Breast epithelium (tissue), 4 donors: ENCODE measurements at places on chromosomes 6 and 20. TPM values are rescaled to one million over a fixed set of nuclear protein-coding genes. Genes with fewer than 3 reads are reported as not detected.

DNA sequence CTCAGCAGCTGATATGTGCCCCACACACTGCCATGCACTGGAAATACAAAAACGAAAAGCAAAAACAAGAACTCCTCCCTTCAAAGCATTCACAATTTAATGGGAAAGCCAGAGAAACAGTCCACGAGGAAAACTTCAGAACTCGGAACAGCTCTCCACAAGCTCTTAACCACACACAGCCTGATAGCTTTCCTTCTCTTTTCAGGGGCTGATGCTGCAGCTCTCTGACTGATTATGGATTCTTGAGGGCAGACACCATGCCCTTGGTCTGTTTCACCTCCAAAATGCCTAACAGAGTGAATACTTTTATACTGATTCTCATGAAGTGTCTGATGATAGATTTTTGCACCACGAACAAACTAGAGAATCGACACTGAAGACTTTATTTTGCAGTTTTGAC is 282.1 kb downstream of the CD83 start:
- no peaks in the 10 kb centered on the region for H3K36me3 ChIP-seq
- no peaks in the 10 kb centered on the region for H3K27me3 ChIP-seq
- DNase-seq = no peak
- no peaks in the 10 kb centered on the region for H3K4me1 ChIP-seq

GRCh38 chr20:12161734-12162133 is 244.0 kb downstream of the BTBD3 start:
- no peaks in the 10 kb centered on the region for H3K4me1 ChIP-seq
- no peak overlapping the region for H3K27ac ChIP-seq
- no peaks in the 10 kb centered on the region for H3K36me3 ChIP-seq
- no peak for DNase-seq
- H3K27me3 ChIP-seq = no peaks in the 10 kb centered on the region

DNA sequence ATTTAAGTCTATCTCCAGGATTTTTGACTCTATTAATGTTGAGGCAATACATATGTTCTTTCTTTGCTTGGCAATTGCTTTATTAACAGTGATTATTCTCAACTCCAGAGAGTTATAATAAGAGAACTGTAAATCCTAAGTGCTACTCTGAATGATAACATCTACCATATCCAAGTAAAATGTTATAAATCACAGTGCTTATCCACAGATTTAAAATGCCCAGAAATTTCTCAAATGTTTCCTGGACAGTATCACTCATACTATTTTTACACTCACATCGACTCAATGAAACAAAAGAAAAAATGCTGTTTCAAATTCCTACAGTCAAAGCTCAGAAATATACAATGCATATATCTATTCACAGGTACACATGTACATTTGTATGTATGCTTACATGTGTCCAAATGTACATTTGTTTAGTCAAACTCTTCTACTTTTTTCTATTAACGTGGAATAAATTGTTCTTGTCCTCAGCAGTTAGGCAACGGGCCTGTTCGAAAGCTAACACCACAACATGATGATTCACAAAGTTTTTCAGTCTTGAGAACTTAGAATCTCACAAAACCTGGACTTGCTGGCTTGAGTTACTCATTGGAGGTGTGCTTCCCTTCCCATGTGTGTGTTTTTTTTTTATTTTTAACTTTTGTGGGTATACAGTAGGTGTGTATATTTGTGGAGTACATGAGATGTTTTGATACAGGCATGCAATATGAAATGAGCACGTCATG is 193.0 kb downstream of the GJA10 start:
- H3K36me3 ChIP-seq = no peaks in the 10 kb centered on the region
- no peak overlapping the region for H3K27ac ChIP-seq
- no peaks in the 10 kb centered on the region for H3K4me1 ChIP-seq
- H3K27me3 ChIP-seq = no peaks in the 10 kb centered on the region
- no peak for DNase-seq

GRCh38 chr6:130513770-130514169 is 148.0 kb downstream of the TMEM200A start:
- peak overlapping the region; percentile 43 for H3K27ac ChIP-seq
- no peaks in the 10 kb centered on the region for H3K27me3 ChIP-seq
- H3K36me3 ChIP-seq = no peaks in the 10 kb centered on the region
- H3K4me1 ChIP-seq = no peaks in the 10 kb centered on the region
- peak; percentile 35 for DNase-seq

The OXT gene
- total RNA-seq = not detected

The CALHM5 gene
- 1.6 TPM for total RNA-seq

The BCAS1 gene
- not detected for total RNA-seq
